ENCODE measurements at places on chromosomes 3 and 15. TPM values are rescaled to one million over a fixed set of nuclear protein-coding genes. Genes with fewer than 3 reads are reported as not detected.
A peak's percentile ranks its signal among the peaks of the same experiment; 100 is the strongest.

- no peak for DNase-seq
- no peaks in the 10 kb centered on the region for H3K36me3 ChIP-seq
- H3K4me3 ChIP-seq: no peak overlapping the region
- H3K4me1 ChIP-seq: no peaks in the 10 kb centered on the region
These were observed 140.7 kb downstream of the FHIT start for GRCh38 chr3:61110576-61110975.

DNA sequence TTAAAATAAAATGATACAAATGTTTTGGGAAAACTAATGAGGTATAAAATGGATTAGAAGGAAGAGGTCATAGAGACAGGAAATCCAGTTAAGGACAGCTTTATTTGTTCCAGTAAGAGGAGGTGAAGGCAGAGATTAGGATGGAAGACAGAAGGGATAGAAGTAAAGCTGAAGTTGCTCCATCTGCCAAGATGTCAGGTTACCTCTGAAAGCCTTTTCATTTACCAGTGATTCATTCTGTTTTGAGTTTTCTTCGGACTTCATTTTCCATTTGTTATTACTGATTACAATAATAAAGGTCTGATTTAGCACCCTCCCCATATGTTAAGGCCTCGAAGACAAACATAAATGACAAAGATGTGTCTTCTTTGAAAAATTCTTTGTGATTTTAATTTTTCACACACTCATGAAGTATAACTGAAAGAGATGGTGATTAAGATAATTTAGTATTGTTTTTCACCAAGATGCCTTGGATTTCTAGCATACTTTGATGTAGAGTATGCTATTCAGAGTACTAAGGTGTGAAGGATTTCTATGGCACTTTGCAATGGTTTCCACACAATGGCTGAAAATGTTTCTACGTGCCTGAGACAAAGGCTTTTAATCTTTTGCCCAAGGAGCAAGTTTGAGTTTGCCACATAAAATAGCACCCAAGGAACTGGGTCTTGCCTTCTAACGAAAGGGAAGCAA, 75.4 kb upstream of the PLAAT1 start:
- no peaks in the 10 kb centered on the region for H3K36me3 ChIP-seq
- no peaks in the 10 kb centered on the region for H3K27me3 ChIP-seq
- H3K27ac ChIP-seq: no peak overlapping the region

DNA sequence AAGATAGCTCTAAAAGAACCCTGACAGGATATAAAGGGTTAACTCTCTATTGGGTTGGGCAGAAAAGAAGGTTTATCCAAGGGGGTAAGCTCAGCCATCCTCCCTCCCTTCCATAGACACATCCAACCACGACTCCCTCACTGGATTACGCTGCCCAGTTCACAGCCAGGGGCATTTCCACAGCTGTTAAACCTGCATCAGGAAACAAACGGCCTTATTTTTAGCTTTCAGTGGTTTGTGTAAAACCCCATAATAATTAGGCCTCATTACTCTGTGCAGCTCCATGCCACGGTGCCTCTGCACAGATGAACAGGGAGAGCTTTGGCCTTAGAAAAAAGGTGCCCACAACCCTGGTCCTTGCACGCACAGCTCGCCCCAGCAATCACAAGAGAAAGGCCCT, 110.6 kb downstream of the GABRB3 start:
- peaks cover 22% of the 10 kb centered on the region for H3K4me1 ChIP-seq
- DNase-seq: peak; percentile 67
- H3K27me3 ChIP-seq: no peaks in the 10 kb centered on the region
- H3K27ac ChIP-seq: no peak overlapping the region
- H3K36me3 ChIP-seq: no peaks in the 10 kb centered on the region

DNA sequence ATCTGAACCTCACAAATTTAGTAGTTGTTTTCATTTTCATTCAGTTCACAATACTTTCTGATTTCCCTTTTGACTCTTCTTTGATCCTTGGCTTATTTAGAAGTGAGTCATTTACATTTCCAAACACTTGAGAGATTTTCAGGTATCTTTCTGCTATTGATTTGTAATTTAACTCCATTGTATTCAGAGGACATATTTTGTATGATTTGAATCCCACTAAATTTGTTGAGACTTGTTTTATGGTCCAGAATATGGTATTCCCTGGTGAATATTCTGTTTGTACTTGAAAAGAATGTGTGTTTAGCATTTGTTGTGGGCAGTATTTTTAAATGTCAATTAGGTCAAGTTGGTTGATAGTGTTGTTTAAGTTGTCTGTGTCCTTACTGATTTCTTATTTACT, 29.6 kb downstream of the FAN1 start:
- H3K4me1 ChIP-seq: no peaks in the 10 kb centered on the region
- H3K36me3 ChIP-seq: peaks cover 33% of the 10 kb centered on the region
- DNase-seq: no peak
- H3K4me3 ChIP-seq: no peak overlapping the region
- no peaks in the 10 kb centered on the region for H3K27me3 ChIP-seq

DNA sequence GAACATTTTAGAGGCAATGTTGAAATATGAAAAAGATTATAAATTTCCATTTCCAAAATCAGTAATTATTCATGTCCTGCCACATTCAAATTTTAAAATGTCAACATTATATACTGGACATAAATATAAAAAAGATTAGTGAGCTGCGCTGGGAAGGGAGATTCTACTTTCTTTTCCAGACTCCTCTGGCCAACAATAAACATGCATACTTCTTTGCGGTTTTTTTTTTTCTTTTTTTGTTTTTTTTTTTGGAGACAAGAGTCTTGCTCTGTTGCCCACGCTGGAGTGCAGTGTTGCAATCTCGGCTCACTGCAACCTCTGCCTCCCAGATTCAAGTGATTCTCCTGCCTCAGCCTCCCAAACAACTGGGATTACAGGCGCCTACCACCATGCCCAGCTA, 105.5 kb downstream of the ADAM10 start:
- H3K4me3 ChIP-seq: no peak overlapping the region
- no peak overlapping the region for H3K27ac ChIP-seq
- no peaks in the 10 kb centered on the region for H3K27me3 ChIP-seq
- no peak for DNase-seq
- H3K36me3 ChIP-seq: peaks cover 22% of the 10 kb centered on the region
- H3K4me1 ChIP-seq: no peaks in the 10 kb centered on the region

GRCh38 chr3:162019817-162020216, 523.2 kb downstream of the OTOL1 start:
- no peaks in the 10 kb centered on the region for H3K27me3 ChIP-seq
- no peak overlapping the region for H3K4me3 ChIP-seq
- no peaks in the 10 kb centered on the region for H3K36me3 ChIP-seq
- H3K4me1 ChIP-seq: no peaks in the 10 kb centered on the region
- H3K27ac ChIP-seq: no peak overlapping the region

LTF gene
- polyA plus RNA-seq: not detected

ISL2 gene
- 3.5 TPM for polyA plus RNA-seq

STX19 gene
- not detected for polyA plus RNA-seq

SERINC4 gene
- polyA plus RNA-seq: 0.05 TPM

IL20RB gene
- 0.58 TPM for polyA plus RNA-seq

ADGRG7 gene
- not detected for polyA plus RNA-seq

LRTM1 gene
- not detected for polyA plus RNA-seq

EAF1 gene
- polyA plus RNA-seq: 10.0 TPM

LRRC15 gene
- polyA plus RNA-seq: 0.02 TPM

ATP13A3 gene
- 48.2 TPM for polyA plus RNA-seq

CHRFAM7A gene
- polyA plus RNA-seq: 0.53 TPM
